ENCODE measurements at places on chromosomes 5 and 9. TPM values are rescaled to one million over a fixed set of nuclear protein-coding genes. Genes with fewer than 3 reads are reported as not detected.

SPATA6L gene
- 2.0 TPM for total RNA-seq

DNA sequence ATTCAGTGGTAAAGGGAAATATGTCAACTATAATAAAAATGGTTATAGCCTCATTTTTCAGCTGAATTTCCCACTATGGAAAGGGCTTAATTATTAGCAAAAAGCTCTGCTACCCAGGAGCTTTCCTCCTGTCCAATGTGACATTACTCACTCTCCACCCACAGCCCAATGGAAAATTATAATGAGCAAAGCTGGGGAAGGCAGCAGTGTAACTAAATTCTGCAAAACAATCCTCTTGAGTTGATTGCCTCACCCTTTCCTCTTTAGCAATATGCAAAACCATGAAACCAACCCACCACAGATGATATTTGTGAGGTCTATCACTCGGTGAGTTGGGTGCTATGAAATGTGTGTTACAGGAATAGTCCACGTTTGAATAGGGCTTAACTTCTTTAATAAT, 14.0 kb upstream of the PLPPR1 start:
- no peak for DNase-seq
- no peaks in the 10 kb centered on the region for H3K4me1 ChIP-seq
- no peaks in the 10 kb centered on the region for H3K36me3 ChIP-seq
- H3K27me3 ChIP-seq: no peaks in the 10 kb centered on the region
- H3K27ac ChIP-seq: no peak overlapping the region
- no peak overlapping the region for H3K4me3 ChIP-seq

PRDM9 gene
- not detected for total RNA-seq

DNA sequence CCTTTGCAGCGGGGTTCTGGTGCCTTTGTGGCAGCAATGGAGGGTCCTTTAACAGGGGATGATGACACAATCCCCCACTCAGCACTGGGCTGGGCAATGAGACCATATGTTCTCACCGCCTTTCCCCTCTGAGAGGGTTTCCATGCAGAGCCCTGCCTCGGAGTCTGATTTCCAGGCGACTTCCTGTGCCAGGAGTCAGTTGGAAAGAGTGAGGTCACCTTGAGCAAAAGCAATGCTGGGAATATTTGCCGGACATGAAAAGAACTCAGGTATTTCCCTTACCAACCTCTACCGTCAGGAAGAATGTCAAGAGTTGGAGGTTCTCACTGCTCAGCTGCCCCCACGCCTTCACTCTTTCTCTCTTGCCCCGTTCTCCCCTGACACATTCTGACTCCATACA, 284.2 kb upstream of the IRX1 start:
- peak overlapping the region; percentile 14 for H3K27ac ChIP-seq
- no peak overlapping the region for H3K4me3 ChIP-seq
- no peaks in the 10 kb centered on the region for H3K4me1 ChIP-seq
- no peak for DNase-seq
- H3K27me3 ChIP-seq: no peaks in the 10 kb centered on the region

GRCh38 chr9:70043689-70044489, at the start of gene MAMDC2:
Gene MAMDC2 (plus strand): TSS chr9:70043848. CDS start chr9:70044198, 350 bp downstream.
- peaks cover 17% of the 10 kb centered on the region for H3K36me3 ChIP-seq
- peak within 1 kb of the TSS; percentile 87 for H3K27ac ChIP-seq
- peak within 1 kb of the TSS; percentile 61 for H3K4me3 ChIP-seq
- DNase-seq: peak; percentile 91

DNA sequence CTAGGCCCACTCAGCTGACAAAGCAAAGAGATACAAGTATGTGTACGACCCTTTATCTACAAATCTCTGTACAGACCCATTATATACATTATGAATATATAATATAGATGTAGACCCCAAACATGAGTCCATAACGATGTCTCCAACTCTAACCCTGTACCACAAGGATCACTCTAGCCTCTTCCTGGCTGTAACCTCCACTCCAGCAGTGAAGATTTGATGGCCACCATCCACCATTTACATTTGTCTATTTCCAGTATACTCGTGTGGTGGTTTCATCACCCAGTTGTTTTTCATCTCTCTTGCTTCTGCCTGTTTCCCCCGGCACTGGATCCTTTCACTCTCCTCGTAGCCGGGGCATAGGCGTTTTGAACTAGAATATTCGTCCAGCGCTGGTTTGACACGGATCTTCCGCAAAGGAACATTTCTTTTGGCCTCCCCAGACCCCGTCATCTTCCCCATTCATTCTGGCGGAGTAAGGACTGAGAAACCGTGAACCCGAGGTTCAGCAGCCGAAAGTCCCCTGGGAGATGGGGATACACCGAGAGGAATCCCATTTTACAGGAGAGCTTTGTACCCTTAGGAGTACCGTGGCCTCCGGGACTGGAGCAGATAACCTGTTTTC, 828 bp upstream of the TRIO start:
- no peak for DNase-seq
- H3K36me3 ChIP-seq: no peaks in the 10 kb centered on the region
- H3K4me3 ChIP-seq: peak overlapping the region; percentile 93
- peaks cover 34% of the 10 kb centered on the region for H3K4me1 ChIP-seq

GRCh38 chr5:119367502-119368237, 11.9 kb downstream of the TNFAIP8 start:
- no peak overlapping the region for H3K4me3 ChIP-seq
- DNase-seq: no peak
- H3K4me1 ChIP-seq: peaks cover 29% of the 10 kb centered on the region
- no peak overlapping the region for H3K27ac ChIP-seq
- H3K27me3 ChIP-seq: no peaks in the 10 kb centered on the region
- no peaks in the 10 kb centered on the region for H3K36me3 ChIP-seq

DNA sequence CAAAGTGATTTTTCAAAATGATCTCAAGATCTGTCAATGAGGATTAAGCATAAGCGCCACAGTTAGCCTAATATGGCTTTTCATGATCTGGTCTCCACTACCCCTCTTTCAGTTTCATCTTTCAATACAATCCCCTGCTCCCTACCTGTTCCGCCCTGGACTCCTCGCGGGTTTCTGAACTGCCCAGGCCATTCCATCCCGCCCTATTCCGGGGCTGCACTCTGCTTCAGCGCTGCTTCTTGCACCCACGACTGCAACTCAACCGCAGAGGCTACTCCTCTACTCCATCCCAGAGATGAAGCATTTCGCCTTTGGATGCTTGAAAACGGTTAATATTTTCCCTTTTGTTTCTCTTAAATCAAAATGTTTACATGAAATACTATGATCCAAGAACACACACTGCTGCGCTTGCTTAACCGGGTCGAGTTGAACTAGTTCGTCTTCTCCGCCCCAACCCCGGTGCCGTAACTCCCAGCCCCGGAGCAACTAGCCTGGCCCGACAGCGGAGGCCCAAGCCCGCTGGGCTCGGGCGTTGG, 716 bp upstream of the OTULIN start:
- no peaks in the 10 kb centered on the region for H3K36me3 ChIP-seq
- no peaks in the 10 kb centered on the region for H3K4me1 ChIP-seq
- peak overlapping the region; percentile 95 for H3K27ac ChIP-seq
- H3K27me3 ChIP-seq: no peaks in the 10 kb centered on the region

FGF1 gene
- 2.0 TPM for total RNA-seq

CNTLN gene
- 22.4 TPM for total RNA-seq

GRCh38 chr5:173653822-173654523, 37.5 kb upstream of the BOD1 start:
- H3K4me3 ChIP-seq: no peak overlapping the region
- H3K36me3 ChIP-seq: no peaks in the 10 kb centered on the region
- H3K4me1 ChIP-seq: no peaks in the 10 kb centered on the region
- H3K27ac ChIP-seq: no peak overlapping the region

GRCh38 chr5:90865180-90865579, 306.6 kb downstream of the ADGRV1 start:
- H3K27ac ChIP-seq: no peak overlapping the region
- no peak overlapping the region for H3K4me3 ChIP-seq
- DNase-seq: no peak
- no peaks in the 10 kb centered on the region for H3K36me3 ChIP-seq

GRCh38 chr5:109908366-109908765, 218.6 kb downstream of the MAN2A1 start:
- no peaks in the 10 kb centered on the region for H3K36me3 ChIP-seq
- peaks cover 8% of the 10 kb centered on the region for H3K4me1 ChIP-seq
- H3K27me3 ChIP-seq: no peaks in the 10 kb centered on the region
- no peak for DNase-seq
- no peak overlapping the region for H3K4me3 ChIP-seq
- H3K27ac ChIP-seq: no peak overlapping the region

MEIKIN gene
- total RNA-seq: not detected

- no peaks in the 10 kb centered on the region for H3K36me3 ChIP-seq
- no peaks in the 10 kb centered on the region for H3K27me3 ChIP-seq
- no peak for DNase-seq
- peak overlapping the region; percentile 77 for H3K27ac ChIP-seq
- H3K4me3 ChIP-seq: peak overlapping the region; percentile 87
- peaks cover 55% of the 10 kb centered on the region for H3K4me1 ChIP-seq
These were observed 1.1 kb downstream of the GALNT10 start for GRCh38 chr5:154191467-154192261.

DNA sequence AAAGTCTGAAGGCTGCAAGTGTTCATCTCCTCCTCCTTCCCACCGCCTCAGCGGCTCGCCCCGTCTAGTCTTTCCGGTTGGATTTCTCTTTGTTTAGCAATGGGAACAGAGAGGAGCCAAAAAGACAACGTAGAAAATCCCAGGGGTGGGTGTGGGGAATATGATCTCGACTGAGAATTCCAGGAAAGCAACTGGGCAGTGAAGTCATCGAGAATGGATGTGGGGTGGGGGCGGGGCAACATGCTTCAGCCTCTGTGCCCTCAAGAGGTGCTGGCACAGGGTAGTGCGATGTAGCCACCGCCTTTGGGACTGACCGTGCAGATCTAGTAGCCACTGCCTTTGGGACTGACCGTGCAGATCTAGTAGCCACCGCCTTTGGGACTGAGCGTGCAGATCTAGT, 12.9 kb downstream of the MSX2 start:
- DNase-seq: no peak
- no peak overlapping the region for H3K27ac ChIP-seq
- H3K36me3 ChIP-seq: no peaks in the 10 kb centered on the region

GRCh38 chr9:82334286-82334685, 345.7 kb downstream of the SPATA31D1 start:
- H3K4me3 ChIP-seq: no peak overlapping the region
- no peaks in the 10 kb centered on the region for H3K27me3 ChIP-seq
- H3K36me3 ChIP-seq: no peaks in the 10 kb centered on the region
- H3K27ac ChIP-seq: no peak overlapping the region
- DNase-seq: no peak

DNA sequence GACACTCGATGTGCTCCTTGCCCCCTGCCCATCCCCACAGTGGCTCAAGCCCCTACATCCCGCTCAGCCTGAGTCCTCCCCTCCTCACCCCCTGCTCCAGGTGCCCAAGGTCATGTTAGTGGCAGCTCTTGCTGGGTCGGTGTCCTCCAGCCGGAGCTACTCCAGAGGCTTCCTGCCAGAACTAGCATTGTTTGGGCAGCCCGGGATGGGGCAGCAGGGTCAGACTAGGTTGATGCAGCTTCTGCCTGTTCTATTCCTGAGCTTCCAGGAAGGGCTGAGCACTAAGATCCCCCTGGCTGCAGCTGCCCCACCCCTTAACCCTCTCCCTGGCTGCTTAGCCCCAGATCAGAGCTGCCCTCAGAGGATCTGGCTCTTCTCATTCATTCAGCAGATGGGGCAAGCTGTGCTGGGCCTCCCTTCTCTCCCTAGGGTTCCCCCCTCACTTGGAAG, 671 bp downstream of the RGS14 start:
- H3K4me1 ChIP-seq: peaks cover 9% of the 10 kb centered on the region
- peaks cover 12% of the 10 kb centered on the region for H3K27me3 ChIP-seq
- H3K27ac ChIP-seq: no peak overlapping the region

Measured in sigmoid colon (tissue), 7 donors.